ENCODE measurements at places on chromosomes 11 and 22.

- peak; percentile 86 for DNase-seq
Observed at GRCh38 chr11:29119707-29120618, 896.9 kb downstream of the KCNA4 start.

DNA sequence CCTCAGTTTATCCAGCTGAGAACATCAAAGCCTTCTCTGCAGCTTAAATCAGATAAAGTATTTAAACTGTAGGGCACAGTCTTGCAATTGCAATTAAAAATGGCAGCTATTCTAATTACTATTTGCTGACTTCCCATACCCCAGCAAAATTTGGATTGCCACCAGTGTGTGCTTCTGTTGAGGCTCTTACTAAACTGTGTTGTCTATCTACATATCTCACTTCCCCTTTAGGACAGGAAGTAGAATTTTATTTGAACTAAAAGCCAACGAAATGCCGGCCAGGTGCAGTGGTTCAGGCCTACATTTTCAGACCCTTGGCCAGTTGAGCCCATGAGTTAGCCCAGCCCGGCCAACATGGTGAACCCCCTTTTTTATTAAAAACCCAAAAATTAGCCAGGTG lies 7.1 kb downstream of the SAA4 start:
- DNase-seq, result no peak

- DNase-seq, result no peak
Observed at GRCh38 chr22:19679522-19680101, 34.7 kb upstream of the SEPTIN5 start.

- no peak for DNase-seq
Observed at GRCh38 chr11:41499429-41499828, 40.0 kb upstream of the LRRC4C start.

DNA sequence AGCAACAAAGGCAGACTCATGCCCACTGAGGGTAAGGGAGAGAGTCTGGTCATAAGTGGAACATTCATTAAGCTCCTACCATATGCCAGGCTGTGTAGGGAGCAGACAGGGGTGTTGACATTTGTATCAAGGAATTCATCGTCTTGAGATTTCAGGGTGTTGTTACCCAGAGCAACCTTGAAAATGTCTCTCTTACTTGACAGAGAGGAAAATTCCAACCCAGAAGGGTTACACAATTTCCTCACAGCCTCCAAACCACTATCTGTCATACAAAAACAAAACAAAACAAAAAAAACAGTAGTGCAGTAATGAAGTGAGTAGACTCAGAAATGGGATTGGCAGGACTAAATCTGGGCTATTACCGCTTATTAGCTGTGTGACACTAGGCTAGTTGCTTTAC lies 113.2 kb downstream of the MIAT start:
- no peak for DNase-seq

GRCh38 chr22:46067159-46068111 lies 82.9 kb upstream of the PPARA start:
- peak; percentile 36 for DNase-seq

DNA sequence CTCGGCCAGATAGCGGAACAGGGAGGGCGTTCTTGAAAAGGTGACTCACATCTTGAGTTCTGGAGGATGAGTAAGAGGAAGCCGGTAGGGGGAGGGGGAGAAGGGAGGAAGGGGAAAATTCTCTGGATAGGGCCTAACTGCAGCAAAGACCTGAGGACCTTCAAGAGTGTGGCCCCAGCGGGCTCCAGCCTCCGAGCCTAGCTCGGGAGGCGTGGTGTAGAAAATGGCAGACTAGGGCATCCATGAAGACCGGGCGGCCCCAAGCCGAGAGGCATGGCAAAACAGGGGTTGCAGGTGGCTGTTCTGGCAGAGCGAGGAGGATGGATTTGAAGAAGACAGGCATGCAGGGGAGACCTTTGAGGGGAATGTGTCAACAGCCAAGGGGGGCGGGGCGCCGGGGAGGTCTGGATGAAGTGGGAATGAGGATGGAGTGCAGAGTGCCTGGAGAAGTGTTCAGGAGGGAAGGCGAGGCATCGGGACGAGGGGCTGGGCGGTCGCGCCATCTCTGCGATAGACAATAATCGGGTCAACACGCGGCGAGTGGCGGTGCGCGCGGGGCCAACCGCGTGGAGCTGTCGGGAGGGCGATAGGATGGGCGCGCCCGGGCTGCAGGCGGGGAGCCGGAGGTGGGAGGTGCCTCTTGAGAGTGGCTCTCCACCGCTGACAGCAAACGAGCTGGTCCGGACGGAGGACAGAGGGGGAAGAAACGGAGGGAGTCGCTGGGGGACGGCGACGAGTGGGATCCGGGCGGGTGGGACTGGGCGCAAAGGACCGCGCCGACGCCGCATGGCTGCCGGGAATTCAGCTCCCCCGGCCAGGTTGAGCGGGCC lies 40.0 kb upstream of the CREB3L1 start:
- DNase-seq, result peak; percentile 95

- no peak for DNase-seq
Observed at GRCh38 chr11:72696866-72697700, 22.9 kb upstream of the PDE2A start.

GRCh38 chr11:94185416-94186084 lies 56.9 kb downstream of the PANX1 start:
- no peak for DNase-seq

GRCh38 chr11:23111527-23111926 lies 251.3 kb upstream of the CCDC179 start:
- no peak for DNase-seq

DNA sequence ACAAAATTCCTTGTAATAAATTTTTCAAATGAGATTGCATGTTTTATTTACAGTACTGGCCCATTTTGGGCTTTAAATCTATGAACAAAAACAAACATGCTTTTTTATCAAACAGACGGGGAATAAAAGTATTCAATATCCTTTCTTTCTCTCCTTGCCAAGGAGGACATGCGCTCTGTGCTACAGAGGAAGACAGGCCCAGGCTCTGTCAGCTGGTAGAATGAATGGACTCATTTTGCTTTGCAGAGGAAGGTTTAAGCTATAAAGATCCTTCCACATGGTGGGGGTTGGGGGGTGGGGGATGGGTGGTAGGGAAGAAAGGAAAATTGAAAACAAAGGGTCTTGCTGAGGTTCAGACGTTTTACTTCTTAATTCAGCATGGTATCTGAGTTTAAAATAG lies 575.6 kb downstream of the INSC start:
- no peak for DNase-seq

DNA sequence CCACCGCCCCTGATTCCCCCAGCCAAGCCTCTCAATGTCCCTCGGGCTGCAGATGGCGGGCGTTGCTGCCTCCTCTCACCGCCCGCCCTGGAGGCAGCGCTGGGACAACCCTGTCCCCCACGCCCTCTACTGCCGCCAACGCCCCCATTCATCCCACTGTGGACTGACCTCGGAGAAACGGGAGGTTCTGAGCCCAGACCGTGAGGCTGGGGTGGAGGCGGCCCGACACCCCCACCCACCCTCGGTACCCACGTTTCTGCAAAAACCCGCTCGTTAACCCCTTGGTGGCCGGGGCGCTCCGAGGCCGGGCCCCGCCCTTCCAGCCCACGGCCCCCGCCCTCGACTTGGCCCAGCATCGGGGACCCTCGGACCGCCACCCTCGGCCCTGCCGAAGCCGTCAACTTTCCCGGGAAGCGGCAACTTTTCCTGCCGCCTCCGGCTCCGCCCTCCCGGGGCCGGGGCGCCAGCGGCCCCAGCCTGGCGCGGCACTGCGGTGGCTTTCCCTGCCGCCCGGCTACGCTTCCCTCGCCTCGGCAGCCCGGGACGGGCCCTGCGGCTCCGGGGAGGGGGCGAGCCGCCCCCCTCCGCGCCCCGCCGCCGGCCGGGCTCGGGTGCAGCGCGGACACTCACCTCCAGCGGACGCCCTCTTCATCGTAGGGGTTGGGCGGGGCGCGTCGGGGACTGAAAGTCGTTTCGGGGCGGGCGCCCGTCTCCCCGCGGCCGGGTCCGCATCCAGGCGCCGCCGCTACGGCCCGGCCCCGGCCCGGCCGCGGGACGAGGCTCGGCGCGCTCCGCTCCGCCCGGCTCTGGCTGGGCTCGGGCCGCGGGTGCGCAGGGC lies 458 bp downstream of the RTN4R start:
- DNase-seq, result no peak

GRCh38 chr22:49422701-49423100 lies 405.0 kb downstream of the BRD1 start:
- DNase-seq, result no peak

GRCh38 chr11:64769283-64769682 lies 9.1 kb downstream of the SF1 start:
- no peak for DNase-seq

DNA sequence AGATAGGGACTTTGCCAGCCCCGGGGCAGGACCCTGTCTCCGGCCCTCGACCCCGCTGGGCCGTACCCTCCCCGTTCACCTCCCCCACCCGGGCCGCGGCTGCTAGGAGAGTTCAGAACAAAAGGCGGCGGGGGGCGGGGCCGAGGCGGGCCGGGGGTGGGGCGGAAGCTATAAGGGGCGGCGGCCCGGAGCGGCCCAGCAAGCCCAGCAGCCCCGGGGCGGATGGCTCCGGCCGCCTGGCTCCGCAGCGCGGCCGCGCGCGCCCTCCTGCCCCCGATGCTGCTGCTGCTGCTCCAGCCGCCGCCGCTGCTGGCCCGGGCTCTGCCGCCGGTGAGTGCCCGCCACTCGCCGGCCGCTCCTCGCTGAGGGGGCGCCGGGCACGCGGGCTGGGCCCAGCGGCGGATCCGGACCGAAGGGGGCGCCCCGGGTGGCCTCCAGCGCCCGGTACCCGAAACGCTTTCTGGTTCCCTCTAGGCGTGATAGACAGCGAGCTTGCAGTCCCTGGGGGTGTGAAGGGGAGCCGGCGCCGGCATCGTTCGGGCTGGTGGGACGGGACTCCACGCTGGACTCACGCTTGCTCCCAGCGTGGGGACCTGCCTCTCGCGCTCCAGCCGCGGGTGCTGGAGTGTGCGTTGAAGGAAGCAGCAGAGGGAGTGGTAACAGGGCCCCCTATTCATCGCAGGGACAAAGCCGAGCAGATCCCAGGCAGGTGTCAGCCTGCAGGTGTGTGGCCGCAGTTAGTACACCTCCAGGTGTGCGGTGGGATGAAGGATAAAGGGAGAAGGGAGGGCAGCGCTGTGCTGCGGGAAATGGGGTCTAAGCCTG lies at the start of gene MMP11:
TSS of gene MMP11 (plus strand) at position 201 of the 825 bp plus-strand sequence. CDS start at position 223, 22 bp downstream.
- DNase-seq, result no peak

- no peak for DNase-seq
Observed at GRCh38 chr11:37371346-37371970, 773.4 kb upstream of the RAG2 start.

DNA sequence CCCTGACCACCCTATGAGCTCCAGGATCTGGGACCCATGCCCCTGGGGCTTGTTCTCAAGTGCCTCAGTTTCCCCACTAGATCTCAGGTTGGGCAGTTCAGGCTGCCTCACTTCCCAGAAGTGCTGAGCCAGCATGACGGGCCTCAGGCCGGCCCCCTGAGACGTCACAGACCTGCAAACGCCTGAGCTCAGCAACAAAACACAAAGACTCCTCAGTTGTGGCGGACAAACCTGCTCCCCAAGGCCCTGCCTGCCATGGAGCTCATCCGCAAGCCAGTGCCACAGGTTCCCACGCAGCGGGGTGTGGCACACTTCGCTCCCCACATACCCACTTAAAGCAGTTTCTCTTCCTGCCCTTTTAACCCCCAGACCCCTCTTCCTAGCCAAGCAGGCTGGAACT lies 45.2 kb downstream of the NECTIN1 start:
- DNase-seq, result no peak

DNA sequence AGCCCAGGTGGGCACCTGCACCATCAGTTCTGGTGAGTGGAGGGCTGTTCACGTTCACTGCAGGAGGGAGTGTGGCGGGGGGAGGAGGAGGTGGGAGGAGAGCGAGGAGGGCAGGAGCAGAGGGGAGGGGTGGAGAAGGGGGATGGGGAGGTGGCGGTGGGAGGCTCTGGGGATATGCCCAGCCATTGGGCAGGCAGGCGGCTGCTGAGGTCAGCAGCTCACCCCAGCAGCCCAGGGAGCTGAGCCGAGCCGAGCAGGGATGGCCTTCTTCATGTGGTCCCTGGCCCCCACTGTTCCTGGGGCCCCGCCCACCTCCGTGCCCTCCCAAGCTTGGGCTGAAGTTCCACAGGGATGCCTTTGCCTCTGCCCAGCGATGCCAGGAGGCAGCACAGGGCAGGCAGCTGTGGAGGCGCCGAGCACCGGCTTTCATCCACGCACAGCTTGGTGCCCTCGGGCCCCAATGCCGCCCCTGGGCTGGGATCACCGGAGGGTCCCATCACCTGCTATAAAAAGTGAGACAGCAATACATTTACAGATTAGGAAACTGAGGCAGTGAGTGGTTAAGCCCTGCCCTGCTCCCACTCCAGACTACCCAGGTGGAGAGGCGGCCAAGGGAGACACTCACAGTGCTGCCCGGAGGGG lies 21.6 kb downstream of the RTN4R start:
- DNase-seq, result no peak

- DNase-seq, result no peak
Observed at GRCh38 chr11:8094656-8095055, 13.6 kb downstream of the TUB start.

GRCh38 chr22:20959578-20960461 lies 7.2 kb upstream of the AIFM3 start:
- no peak for DNase-seq

GRCh38 chr11:131923309-131923708 lies 552.9 kb downstream of the NTM start:
- DNase-seq, result no peak

- no peak for DNase-seq
Observed at GRCh38 chr11:77190331-77191075, 62.5 kb downstream of the MYO7A start.

DNA sequence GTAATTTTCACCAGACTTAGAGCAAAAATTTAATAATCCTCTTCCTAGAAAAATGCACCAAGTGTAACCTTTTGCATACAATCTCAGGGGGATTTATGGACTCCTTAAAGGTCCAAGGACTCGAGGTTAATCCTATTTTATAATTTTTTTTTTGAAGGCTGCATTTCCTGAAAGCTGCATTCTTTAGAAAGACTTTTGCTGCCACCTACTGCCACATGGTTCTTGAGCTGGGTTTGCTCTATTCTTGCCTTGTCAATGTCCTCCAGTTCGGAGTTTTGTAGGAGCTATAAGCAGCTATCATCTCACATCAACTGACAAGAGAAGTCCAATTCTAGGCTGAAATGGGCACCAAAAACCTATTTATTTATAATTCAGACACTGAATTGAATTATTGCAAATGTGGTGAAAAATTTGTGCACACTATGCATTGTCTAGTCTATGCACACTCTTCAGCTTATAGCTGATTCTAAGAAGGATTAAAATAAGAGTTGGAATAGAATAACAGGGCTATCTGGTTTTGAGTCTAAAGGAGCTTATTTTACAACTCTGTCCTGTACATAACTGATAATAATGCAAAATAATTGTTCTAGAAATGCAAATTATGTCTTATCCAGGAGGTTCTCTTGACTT lies 31.3 kb downstream of the TRAF6 start:
- no peak for DNase-seq

GRCh38 chr11:46913484-46913883 lies 4.9 kb downstream of the LRP4 start:
- no peak for DNase-seq

GRCh38 chr11:65719871-65720210 lies 757 bp downstream of the RNASEH2C start:
- DNase-seq, result no peak

DNA sequence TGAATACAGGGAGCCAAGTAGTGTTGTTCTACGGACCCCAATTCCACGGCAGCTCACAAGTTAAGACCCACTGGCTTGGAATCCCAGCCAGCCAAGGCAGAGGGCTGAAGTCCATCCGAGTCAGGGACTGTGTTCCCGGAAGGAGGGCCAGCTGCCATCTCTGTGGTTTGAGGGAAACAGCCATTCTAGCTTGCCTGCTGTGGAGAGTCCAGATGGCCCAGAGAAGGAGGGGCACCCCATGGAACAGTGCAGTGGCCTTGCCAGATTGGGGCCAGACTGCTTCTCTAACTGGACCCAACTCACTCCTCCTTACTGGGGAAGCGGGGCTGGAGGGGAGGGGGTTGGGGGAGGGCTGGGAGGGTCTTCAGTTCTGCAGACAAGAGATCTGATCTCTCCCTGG lies 156.4 kb downstream of the FAM181B start:
- DNase-seq, result no peak

Data from HS-27A (cell line).